Effector CD8-positive, alpha-beta T cell (primary cell): ENCODE measurements at places on chromosomes 2 and 18.

DNA sequence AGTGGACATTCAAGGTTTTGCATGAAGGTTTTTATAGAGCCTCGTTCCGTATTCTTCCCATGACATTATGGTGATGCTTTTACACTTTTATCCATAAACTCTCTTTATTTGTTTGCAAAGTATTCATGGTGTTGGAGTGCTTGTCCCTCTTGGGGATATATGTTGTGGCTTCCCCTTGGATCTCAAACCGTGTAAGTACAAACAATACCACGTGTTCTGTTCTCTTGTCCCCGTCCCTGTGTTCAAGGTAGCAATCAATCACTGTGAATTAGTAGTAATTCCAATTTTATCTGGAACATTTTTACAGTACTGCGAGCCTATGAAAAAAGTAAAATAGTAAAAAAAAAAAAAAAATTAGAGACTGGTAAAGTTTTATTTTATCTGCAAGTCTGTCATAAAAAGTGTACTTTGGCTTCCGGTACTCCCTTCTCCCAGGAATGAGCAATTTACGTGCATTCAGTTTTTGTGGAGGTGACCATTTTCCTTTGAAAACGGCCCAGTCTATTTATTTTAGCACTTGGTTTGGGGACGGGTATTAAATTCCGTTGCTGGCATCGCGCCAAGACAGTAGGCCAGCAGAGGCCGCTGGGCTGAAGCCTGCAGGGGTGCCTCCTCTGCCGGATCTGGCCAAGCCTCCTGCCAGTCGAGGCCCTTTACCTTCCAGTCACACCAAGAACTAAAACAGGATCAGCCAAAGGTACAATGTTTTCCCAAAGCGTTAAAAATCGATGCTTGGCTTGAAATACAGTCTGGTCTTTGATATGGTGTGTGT, 175.7 kb downstream of the SOCS6 start:
- DNase-seq = peak; percentile 2

DNA sequence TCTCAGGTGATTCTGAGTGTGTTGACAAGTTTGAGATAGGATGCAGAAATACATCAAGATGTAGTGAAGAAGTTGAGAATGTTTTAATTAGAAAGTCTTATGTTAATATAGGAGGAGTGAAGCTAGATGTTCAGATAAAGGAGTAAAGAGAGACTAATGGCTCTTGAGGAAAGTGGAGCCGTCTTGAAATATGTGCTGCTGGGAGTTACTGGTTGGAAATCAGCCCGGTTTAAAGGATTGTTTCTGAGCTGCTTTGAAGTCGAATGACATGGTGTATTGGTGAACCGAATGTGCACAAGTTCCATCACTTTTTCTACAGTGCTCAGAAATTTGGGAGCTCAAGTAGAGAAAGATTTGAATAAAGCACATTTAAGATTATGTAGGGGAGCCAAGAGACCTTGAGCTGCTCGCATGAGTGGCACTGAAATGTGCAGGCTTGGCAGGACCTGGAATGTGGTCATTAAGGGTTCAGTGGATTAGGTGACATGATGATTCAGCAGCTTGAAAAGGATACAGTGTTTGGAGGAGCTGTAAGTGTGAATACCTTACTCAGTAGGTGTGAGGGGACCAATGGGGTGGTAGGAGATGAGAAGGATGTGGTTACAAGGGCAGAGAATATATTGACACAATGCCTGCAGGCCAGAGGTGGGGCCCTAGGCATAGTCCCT, 68.6 kb downstream of the CAB39 start:
- DNase-seq = no peak

DNA sequence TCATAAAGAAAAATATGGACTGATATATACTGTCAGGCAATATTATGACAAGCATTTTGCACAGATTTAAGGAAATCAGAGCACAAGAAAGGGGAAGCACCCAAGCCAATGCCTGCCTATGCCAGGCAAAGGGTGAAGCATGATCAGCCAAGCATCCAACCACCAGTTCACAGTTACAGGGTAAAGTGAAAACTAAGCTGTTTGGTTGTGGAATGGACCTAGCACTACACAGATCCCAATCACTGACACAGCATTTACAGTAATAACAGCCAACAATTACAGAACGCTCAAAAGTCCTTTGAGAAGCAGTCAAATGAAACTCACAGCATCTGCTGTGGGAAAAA, 90.3 kb downstream of the SP3 start:
- DNase-seq = no peak

DNA sequence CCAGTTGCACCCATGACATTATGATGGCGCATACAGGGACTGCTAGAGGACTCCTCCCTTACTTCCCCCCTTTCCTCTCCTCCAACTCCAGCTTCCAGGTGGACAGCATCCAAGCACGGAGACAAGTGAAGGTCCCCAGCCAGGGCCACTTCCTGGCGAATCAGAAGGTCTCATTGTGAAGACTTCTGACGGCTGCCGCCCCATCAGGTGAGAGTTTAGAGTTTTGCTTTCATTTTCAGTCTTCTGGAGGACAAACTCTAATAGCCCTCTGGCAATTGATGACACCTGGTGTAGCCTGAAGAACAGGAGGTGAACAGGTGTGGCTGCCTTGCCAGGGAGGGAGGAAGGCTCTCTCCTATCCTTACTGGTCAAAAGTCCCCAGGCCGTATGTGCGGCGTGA, 77.3 kb upstream of the KCNH7 start:
- no peak for DNase-seq

DNA sequence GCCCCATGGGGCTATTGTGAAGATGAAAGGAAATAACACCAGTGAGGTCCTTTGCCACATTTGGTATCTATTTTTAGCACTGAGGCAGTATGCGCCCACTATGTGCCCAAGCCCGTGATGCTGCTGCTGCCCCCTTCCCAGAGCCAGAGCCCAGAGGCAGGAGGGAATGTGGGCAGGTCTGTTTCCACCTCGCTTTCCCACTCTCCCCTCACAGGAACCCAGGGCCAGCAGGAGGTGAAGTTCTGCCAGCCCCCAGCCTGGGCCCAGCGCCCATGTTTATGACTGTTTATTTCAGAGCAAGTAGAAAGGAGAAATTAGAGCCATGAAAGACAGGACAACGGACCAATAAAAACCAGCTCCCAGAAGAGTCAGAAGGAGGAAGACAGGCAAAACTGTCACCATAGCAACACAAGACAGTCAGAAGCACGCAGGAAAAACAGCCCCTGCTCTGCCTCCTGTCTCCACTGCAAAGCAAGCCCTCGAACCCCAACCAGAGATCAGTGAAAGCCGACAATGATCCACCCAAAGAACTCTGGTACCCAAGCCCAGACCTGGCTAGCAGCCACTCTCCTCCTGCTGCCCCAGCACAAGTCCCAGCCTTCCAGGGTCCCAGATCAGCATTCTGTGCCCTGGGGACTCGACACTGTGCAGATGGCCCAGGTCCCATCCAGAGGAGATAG, 1.4 kb downstream of the CYRIA start:
- DNase-seq = no peak

DNA sequence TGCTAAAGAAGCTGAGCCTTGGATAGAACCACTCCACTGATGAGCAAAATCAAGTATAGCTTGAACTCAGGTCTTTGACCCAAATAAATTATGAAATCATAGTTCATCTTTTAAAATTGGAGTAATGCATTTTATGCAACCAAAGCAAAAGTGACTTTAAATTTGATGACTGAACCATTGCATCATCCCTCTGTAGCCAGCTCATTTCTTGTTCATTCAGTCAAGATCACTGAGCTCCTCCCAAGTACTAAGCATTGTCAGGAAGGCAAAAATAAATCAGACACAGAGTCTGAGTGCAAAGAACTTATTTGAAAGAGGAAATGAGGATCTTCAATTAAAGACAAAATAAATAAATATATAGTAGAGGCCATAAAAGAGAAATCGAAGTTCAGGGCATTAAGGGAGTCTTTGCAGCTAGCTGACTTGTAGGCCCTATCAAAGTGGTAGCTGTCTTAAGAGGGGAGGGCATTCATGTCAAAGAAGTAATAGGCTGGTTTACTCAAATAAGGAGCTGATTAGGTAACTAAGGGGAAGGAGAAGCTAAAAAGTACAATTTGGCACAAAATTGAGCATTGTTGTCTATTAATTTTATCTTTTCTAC, 411.8 kb downstream of the MTX2 start:
- no peak for DNase-seq

- no peak for DNase-seq
These were observed 91.1 kb upstream of the ZNF804A start for GRCh38 chr2:184507254-184507653.

DNA sequence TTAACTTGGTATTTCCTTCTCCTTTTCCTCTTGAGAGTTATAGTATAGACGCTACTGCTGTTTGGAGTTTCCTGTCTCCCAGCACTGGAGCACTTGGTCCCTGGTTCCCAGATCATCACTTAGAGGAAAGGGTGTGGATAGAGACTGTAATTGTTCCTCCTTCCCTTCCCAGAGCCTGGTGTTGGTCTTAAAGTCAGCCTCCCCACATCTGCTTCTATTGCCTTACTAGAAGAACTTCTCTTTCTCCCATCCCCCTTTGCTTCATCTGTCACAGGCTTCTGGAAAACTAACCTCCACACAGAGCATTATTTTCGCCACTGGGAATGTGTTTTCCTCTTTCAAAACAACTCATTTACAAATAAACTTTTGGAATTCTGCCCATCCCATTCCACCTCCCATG, 131.0 kb downstream of the CCDC85A start:
- DNase-seq = no peak

DNA sequence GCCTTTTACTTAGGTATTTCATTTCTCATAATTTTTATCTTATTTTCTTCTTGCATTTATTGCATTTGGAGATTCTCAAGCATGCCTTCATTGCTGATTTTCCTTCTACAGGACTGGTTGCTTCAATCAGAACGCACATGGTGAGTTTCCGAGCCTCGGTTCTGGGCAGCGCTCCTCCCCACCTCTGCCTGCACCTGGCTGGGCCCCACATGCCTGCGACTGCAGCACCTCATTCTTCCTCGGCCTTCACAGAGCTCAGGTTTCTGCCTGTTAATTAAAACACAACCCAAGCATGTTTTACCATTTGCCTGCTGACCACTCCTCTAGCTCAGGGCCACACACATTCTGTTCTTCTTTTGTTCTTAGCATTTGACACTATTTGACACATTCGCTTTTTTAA, 398.8 kb downstream of the GALR1 start:
- DNase-seq = no peak

DNA sequence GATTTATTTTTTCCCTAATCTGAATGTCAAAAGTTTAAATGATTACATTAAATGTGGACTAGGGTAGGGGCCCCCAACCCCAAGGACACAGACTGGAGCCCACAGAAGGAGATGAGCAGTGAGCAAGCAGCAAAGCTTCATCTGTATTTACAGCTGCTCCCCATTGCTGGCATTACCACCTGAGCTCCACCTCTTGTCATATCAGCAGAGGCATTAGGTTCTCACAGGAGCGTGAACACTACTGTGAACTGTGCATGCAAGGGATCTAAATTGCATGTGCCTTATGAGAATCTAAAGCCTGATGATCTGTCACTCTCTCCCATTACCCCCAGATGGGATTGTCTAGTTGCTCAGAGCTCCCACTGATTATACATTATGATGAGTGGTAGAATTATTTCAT, 3.8 kb downstream of the MOB1A start:
- DNase-seq = no peak

- no peak for DNase-seq
These were observed 307.5 kb upstream of the REG3G start for GRCh38 chr2:78718024-78718423.

DNA sequence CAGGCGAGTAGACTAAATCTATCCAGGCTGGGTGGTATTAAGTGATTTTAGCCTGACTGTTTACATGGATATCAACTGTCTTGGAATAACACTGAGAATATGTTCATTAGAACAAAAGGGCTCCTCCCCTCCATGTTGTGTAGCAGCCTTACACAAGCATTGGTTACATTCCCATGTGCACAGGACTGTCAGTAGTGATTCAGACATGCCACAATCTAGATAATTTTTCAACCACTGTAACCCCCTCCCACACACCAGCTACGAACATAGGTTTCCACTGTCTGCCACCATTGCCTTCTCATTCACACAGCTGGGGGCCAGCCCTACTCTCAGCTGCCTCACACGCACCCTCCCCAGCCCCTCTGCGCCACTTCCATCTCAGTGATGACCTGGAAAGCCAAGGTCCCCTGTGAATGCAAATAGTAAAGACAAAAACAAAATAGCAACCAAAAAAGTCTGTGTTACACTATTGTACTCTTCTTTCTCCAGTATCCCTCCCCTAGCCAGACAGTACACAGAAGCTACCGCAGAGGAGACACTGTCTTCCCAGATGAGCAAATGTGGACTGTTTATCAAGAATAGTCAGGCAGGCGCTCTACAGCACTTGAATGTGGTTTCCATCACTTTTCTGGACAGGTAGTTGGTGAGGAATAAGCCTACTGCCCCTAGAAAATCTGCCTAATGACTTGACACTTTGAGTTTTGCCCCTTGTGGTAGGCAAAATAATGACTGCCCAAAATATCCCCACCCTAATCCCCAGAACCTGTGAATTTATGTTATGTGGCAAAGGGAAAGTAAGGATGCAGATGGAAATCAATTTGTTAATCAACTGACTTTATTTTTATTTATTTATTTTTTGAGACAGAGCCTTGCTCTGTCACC, 27.9 kb upstream of the TYMS start:
- DNase-seq = no peak

GRCh38 chr2:225558399-225559071, 159.0 kb downstream of the NYAP2 start:
- no peak for DNase-seq

GRCh38 chr18:32257084-32257785, 67.4 kb downstream of the MEP1B start:
- DNase-seq = no peak

DNA sequence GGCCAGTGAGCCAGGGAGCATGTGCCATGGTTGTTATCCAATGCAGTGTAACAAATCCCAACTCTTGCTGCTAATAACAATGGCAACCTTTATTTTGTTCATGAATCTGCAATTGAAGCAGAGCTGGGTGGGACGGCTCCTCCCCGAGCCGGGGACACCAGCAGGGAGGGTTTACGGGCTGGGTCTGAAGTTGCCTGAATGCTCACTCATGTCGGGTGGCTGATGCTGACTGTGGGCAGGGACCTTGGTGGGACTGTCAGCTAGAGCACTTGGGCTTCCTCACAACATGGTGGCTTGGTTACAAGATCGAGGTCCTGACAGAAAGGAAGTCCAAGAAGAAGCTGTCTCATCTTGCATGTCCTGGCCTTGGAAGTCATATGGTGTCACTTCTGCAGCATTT, 264.5 kb downstream of the NDUFA10 start:
- no peak for DNase-seq

GRCh38 chr2:19929226-19929625, 27.4 kb upstream of the TTC32 start:
- no peak for DNase-seq

- no peak for DNase-seq
These were observed 91.0 kb upstream of the CDH19 start for GRCh38 chr18:66694852-66695251.

GRCh38 chr2:173963323-173963816, 1.8 kb downstream of the SP3 start:
- peak; percentile 54 for DNase-seq
